Endothelial cell of umbilical vein (primary cell): ENCODE measurements at places on chromosomes 11 and 22. TPM values are rescaled to one million over a fixed set of nuclear protein-coding genes. Genes with fewer than 3 reads are reported as not detected.

The OR4A47 gene
- not detected in 2 replicates for total RNA-seq

The LZTR1 gene
- total RNA-seq, result 60.1 and 86.8 TPM in 2 replicates

GRCh38 chr11:128786507-128786906 is 80.6 kb downstream of the KCNJ1 start:
- DNase-seq, result no peak
- H3K36me3 ChIP-seq, result peaks cover 59% of the 10 kb centered on the region
- no peak overlapping the region for H3K27ac ChIP-seq
- peaks cover 6% of the 10 kb centered on the region for H3K4me1 ChIP-seq

GRCh38 chr22:19876941-19877625 is 22.4 kb upstream of the GNB1L start:
- H3K36me3 ChIP-seq, result peaks cover 10% of the 10 kb centered on the region
- peak overlapping the region; percentile 77 for H3K27ac ChIP-seq
- H3K4me3 ChIP-seq, result no peak overlapping the region
- H3K27me3 ChIP-seq, result no peaks in the 10 kb centered on the region
- no peak for DNase-seq

DNA sequence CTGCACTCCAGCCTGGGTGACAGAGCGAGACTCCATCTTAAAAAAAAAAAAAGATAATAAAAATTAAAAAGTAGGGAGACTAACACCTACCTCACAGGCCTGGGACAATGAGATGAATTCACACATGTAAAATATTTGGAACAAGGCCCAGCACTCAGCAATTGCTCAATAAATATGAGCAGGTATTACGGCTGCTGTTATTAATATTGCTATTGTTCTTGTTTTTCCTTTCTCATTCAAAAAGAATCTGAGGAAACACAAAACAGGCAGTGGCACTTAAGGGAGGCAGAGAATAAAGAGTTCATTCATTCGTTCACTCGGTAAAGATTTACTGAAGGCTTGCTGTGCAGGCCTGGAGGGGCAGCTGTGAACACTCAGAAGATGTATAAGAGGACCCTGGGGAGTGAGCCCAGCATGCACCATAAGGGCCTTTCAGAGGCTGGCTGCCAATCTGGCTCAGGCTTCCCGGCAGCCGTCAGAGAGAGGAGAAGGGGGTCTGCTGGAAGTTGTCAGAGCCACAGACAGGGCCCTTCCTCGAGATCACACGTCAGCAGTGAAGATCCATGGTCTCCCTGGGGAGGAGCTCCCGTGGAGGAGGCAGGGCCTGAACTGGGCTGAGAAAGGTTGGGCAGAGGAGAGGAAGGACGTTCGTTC is 51.6 kb upstream of the TCF20 start:
- H3K36me3 ChIP-seq, result no peaks in the 10 kb centered on the region
- H3K27ac ChIP-seq, result no peak overlapping the region
- H3K4me3 ChIP-seq, result no peak overlapping the region
- no peaks in the 10 kb centered on the region for H3K27me3 ChIP-seq
- no peaks in the 10 kb centered on the region for H3K4me1 ChIP-seq

DNA sequence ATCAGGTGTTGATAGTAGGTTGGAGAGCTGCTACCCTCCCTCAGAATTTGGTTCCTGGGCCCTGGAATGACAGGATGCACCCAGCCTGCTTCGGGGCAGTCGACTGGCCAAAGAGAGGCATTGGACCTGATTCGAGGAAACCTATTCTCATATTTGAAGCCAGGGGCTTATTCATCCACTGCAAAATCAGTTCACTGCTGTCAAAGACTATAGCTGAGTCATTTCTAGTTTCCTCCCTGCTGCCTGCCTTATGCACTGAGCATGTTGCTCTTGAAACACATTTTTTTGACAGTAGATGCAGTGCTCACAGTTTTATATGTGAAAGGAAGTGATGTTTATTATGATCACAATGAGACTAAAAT is 565.4 kb downstream of the ETS1 start:
- no peaks in the 10 kb centered on the region for H3K36me3 ChIP-seq
- DNase-seq, result peak; percentile 63
- no peak overlapping the region for H3K4me3 ChIP-seq

DNA sequence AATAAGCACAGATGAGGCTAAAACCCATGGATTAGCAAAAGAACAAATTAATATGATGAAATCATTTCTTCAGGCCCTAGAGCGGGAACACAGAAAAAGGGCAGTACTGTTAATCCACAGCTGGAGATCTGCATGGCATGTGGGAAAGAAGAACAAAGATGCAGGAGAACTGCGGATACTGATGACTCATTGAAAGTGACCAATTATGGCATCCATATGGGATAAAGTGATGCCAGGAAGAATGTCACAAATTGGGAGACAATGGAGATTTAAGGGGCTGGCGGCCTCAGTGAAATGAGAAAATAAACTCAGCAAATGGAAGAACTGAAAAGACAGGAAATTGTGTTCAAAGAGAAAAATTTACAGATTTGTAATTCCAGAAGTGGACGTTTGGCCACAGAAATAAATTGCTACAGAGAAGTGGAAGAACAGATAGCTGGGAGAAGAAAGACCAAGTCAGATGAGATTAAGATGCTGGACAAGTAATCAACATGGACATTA is 39.4 kb downstream of the SIK3 start:
- no peaks in the 10 kb centered on the region for H3K36me3 ChIP-seq
- peaks cover 17% of the 10 kb centered on the region for H3K4me1 ChIP-seq
- no peaks in the 10 kb centered on the region for H3K27me3 ChIP-seq
- H3K27ac ChIP-seq, result peak overlapping the region; percentile 42
- H3K4me3 ChIP-seq, result no peak overlapping the region

- H3K27me3 ChIP-seq, result peaks cover 6% of the 10 kb centered on the region
- no peaks in the 10 kb centered on the region for H3K36me3 ChIP-seq
- DNase-seq, result no peak
- no peaks in the 10 kb centered on the region for H3K4me1 ChIP-seq
- H3K27ac ChIP-seq, result no peak overlapping the region
- no peak overlapping the region for H3K4me3 ChIP-seq
These were observed 9.2 kb downstream of the POU2AF3 start for GRCh38 chr11:111307472-111308108.

DNA sequence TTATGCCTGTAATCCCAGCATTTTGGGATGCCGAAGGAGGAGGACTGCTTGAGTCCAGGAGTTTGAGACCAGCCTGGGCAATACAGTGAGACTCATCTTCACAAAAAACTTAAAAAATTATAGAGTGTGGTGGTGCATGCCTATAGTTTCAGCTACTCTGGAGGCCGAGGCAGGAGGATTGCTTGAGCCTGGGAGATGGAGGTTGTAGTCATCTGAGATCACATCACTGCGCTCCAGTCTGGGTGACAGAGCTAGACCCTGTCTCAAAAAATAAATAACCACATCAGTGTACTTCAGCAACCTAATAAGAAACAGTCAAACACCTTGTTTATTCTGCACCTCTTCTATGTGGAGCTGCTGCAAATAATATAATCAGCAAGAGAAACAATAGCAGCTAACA is 1.4 kb downstream of the NARS2 start:
- H3K27me3 ChIP-seq, result no peaks in the 10 kb centered on the region
- peaks cover 4% of the 10 kb centered on the region for H3K36me3 ChIP-seq
- DNase-seq, result no peak
- H3K4me1 ChIP-seq, result peaks cover 14% of the 10 kb centered on the region
- no peak overlapping the region for H3K27ac ChIP-seq
- no peak overlapping the region for H3K4me3 ChIP-seq

- no peak overlapping the region for H3K4me3 ChIP-seq
- no peak for DNase-seq
- H3K27ac ChIP-seq, result no peak overlapping the region
- no peaks in the 10 kb centered on the region for H3K27me3 ChIP-seq
- H3K36me3 ChIP-seq, result no peaks in the 10 kb centered on the region
- peaks cover 14% of the 10 kb centered on the region for H3K4me1 ChIP-seq
These were observed 62.3 kb downstream of the GAB2 start for GRCh38 chr11:78355309-78355705.

The OR6T1 gene
- total RNA-seq, result not detected in 2 replicates

- H3K27me3 ChIP-seq, result no peaks in the 10 kb centered on the region
- H3K4me1 ChIP-seq, result peaks cover 16% of the 10 kb centered on the region
- H3K27ac ChIP-seq, result no peak overlapping the region
- no peaks in the 10 kb centered on the region for H3K36me3 ChIP-seq
These were observed 7.5 kb upstream of the MICALL1 start for GRCh38 chr22:37898441-37899181.

The SAA4 gene
- total RNA-seq, result not detected in 2 replicates

The ANKK1 gene
- not detected in 2 replicates for total RNA-seq

DNA sequence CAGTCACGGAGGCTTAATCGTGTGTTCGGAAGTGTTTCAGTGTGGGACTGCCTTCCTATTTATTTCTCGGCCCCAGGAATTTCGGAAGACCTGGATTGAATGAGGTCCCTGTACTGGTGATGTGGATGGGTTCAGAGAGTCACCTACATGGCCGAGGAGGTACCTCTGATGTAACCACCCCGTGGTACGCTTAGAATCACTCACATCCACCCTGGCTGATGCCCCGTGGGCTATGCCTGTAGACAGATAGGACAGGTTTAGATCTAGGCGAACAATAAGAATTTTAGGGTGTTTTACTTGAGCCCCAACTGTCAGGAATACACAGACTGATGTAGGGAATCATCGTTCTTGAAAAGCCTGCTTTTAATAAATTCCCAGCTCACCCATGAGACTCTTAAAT is 2.0 kb downstream of the MPPED1 start:
- no peak for DNase-seq
- no peaks in the 10 kb centered on the region for H3K4me1 ChIP-seq
- no peak overlapping the region for H3K27ac ChIP-seq
- H3K27me3 ChIP-seq, result peaks cover 33% of the 10 kb centered on the region

The HTR3B gene
- not detected in 2 replicates for total RNA-seq

The OR8G5 gene
- not detected in 2 replicates for total RNA-seq

DNA sequence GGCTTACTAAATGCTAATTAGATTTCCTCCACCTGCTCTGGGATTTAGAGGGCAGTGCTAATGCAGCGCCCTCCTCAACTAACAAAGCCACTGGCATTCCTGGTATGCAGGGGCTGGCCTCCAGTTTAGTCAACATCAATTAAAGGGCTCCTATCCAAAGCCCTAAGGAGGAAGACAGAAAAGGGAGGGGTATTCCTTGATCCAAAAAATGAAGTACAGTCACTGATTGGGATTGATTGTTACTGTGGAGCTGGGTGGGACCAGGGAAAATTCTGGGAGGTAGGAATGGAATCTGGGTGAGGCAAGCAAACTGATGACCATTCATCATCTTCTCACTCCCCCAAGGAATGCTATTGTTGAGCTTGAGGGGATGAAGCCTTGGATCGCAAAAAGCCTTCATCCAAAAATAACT is 52.2 kb downstream of the GAB2 start:
- peaks cover 12% of the 10 kb centered on the region for H3K4me1 ChIP-seq
- no peaks in the 10 kb centered on the region for H3K36me3 ChIP-seq
- no peak overlapping the region for H3K4me3 ChIP-seq
- no peak for DNase-seq
- no peak overlapping the region for H3K27ac ChIP-seq

The MOGAT2 gene
- not detected in 2 replicates for total RNA-seq

The HTR3A gene
- total RNA-seq, result not detected in 2 replicates

The CHRM1 gene
- total RNA-seq, result not detected in 2 replicates

The MB gene
- total RNA-seq, result not detected in 2 replicates

The POU2F3 gene
- total RNA-seq, result not detected in 2 replicates

DNA sequence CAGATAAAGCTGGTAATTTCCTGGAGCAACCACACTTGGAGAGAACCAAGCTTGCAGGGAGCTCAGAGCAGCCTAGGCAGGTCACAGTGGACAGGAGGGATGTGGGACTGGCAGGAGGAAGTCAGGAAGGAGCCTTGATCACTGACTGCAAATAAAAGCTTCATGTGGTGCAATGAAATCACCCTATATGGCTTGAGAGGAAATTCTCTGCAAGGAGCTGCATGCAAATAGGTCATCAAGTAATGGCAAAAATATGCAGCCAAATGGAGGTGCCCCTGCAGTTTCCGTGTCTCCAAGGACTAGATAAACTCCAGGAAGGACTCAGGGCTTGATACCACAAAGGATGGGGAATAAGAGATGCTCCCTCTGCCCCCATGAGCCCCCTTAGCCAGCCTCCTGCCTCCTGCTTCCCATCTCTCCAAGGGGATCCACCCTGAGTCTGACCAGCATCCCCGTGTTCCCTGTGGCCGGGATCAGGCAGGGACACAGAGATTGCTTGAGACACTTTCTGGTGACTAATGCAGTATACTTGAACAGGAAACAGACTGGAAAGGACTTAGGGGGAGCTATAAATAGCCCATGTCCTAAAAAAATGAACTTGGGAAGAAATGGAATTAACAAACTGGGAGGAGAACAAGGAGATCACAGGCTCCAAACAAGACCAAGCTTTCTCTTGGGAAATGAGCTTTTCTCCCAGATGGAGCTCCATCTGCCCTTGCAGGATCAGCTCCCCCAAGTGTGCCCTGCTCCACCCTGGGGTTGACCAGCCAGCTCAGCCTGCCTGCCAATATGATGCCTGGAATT is 23.9 kb upstream of the MICAL2 start:
- H3K4me3 ChIP-seq, result no peak overlapping the region
- DNase-seq, result peak; percentile 87
- no peaks in the 10 kb centered on the region for H3K36me3 ChIP-seq
- peaks cover 69% of the 10 kb centered on the region for H3K4me1 ChIP-seq

DNA sequence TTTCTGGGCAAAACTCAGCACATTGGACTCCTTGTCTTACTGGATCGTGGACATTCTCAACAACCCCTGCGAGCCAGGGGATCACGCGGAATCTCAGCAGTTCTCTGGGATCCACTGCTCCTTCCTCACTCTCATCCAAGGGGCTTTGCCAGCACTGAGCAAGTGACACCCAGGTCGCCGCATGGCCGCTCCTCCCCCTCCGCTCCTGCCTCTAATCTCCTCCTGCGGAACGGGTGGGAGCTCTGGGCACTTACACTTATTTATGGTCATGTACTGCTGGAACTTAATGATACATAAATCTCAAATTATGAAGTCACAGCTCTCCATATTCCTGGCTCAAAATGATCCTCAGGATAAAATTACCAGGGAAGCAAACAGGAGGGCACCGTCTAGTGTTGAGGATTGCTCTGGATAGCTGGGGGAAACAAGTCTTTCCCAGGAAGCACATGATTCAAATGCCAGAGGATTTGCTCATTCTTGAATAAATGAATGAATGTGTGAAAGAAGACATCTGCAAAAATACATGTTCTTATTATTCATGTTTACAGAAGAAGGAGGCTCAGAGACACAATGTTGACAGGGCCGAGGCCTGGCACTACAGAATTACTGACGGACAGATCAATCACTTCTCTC is 1077.3 kb downstream of the TBC1D22A start:
- no peak overlapping the region for H3K4me3 ChIP-seq
- no peak overlapping the region for H3K27ac ChIP-seq
- no peaks in the 10 kb centered on the region for H3K27me3 ChIP-seq
- H3K36me3 ChIP-seq, result no peaks in the 10 kb centered on the region
- no peaks in the 10 kb centered on the region for H3K4me1 ChIP-seq

- H3K27me3 ChIP-seq, result peaks cover 61% of the 10 kb centered on the region
- no peak for DNase-seq
- no peak within 1 kb of the TSS for H3K27ac ChIP-seq
- no peaks in the 10 kb centered on the region for H3K36me3 ChIP-seq
- no peak within 1 kb of the TSS for H3K4me3 ChIP-seq
These were observed at the start of gene PAMR1 for GRCh38 chr11:35525501-35526175. Gene PAMR1 (minus strand): TSS chr11:35525616. CDS start chr11:35525585, 31 bp downstream.

The ANAPC15 gene
- 67.0 and 72.4 TPM in 2 replicates for total RNA-seq
